T-cell (primary cell): ENCODE measurements at places on chromosomes 2 and 18.

- DNase-seq = no peak
These were observed 4.9 kb upstream of the PDCD1 start for GRCh38 chr2:241863536-241863954.

GRCh38 chr2:111622859-111623258, 261.1 kb downstream of the ANAPC1 start:
- DNase-seq = no peak

DNA sequence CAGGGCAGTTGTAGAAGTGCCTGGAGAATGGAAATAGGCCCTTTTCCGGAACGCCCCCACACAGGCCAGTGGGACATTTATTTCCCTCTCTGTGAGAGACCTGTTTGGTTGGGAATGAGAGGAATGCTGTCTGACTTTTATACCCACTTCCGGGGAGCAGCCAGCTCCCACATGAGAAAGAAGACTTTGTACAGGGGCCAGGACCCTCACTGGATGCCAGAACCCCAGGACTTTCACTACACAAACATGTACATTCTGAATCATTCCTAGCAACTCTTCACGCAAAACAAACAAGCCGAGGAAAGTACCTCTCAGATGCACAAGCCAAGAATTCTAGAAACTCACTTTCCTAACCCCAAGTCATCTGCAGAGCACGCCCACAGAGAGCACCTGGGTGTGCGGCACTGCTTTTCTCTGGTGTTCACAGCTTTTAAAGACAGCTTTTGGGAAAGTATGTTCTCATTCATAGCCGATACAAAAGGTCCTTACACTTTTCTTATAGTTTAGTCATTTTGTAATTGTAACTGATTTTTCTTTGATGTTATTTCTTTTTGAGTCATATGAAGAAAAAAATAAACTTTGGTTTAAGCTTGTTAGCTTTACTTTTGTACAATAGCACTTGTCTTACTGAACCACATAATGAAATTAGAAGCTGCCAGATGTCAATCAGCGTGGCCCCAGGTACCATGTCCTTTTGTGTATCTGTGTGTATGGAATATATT, 856.1 kb upstream of the ID2 start:
- no peak for DNase-seq

GRCh38 chr2:10331027-10331701, 28.5 kb downstream of the HPCAL1 start:
- DNase-seq = peak; percentile 59

DNA sequence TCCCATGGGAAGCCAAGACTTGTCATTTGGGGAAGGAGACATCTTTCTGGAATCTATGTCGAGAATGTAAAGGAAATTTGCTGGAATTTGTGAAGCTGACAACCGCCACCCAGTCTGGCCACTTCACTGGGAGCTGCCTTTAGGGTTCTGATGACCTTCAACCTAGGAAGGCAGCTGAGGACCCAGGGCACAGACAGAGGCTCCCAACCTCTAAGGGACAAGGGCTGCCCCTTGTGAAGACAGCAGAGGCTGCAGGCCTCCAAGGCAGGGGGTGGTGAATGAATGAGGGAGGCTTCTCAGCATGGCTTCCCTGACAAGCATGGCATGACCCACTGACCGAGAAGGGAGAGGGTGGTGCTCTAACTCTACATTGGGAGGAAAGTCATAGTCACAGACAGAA, 128.9 kb upstream of the ASB18 start:
- DNase-seq = no peak

GRCh38 chr2:96580771-96581170, 44.2 kb downstream of the ARID5A start:
- DNase-seq = no peak

DNA sequence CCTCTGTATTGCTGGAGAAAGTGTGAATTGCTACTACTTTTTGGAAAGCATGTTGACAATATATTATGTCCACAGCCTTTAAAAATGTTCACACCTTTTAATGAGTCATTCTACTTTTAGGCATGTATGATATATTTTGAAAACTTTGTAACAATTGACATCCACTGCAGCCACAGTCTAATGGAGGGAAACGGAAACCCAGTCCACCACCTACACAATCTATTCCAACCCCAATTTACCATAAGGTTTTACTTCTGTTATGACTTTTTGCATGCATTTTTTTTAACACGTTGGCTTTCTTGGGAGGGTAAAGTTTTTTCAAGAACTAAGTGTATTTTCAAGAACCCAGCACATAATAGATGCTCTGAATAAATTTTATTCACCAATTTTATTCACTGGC, 38.5 kb upstream of the ATP8B1 start:
- no peak for DNase-seq

DNA sequence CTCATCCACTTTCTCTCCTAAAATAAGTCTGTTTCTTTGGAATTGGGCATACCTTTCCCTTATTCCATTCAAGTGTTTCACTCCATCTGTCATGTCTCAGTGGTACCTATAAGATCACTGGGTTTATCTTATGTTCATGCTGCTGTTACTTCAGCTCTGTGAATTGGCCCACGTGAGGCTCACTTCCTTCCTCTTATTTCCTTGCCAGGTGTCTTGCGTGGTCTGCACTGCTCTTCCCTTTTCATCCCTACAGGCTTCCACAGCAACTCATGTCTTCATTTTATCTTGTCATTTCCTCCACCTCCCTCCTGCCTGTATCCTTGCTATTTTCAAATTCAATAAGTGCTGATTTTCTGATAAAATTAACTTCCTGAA, 159.1 kb upstream of the ALPP start:
- DNase-seq = no peak

GRCh38 chr18:55179835-55180234, 220.6 kb upstream of the CCDC68 start:
- no peak for DNase-seq

DNA sequence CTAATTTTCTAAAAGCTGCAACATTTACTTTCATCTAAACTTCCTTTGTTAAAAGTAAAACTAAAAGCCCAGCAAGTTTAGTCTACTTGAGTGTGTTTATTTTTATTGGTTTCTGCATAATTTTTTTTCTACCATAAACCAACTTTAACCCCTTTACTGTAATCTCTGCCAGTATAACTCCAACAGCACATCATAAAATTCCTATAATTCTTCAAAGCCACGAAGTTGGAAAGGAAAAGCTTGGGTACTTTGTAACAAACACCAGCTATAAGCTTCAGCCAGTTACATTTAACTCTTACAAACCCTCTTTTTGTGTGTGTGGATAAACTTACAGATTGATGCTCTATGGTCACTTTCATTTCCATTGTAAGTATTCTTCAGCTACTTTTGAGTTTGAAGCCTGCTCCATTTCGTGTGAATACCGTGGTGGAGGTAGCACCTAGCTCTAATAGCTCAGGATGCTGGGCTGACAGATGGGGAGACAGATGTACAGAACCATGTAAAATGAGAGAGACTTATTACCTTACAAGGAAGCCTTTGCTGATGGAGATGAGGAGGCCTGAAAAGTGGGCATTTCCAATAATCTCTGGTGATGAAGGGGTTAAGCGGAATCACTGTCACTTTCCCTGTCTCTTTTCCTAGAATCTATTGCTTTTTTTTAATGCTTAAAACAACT, 42.5 kb downstream of the ZEB2 start:
- no peak for DNase-seq

GRCh38 chr2:240997141-240997855, 1.1 kb upstream of the SNED1 start:
- no peak for DNase-seq

GRCh38 chr18:75544051-75544481, 116.6 kb upstream of the SMIM21 start:
- no peak for DNase-seq

- no peak for DNase-seq
These were observed 248.7 kb upstream of the PIK3C3 start for GRCh38 chr18:41706301-41706700.

DNA sequence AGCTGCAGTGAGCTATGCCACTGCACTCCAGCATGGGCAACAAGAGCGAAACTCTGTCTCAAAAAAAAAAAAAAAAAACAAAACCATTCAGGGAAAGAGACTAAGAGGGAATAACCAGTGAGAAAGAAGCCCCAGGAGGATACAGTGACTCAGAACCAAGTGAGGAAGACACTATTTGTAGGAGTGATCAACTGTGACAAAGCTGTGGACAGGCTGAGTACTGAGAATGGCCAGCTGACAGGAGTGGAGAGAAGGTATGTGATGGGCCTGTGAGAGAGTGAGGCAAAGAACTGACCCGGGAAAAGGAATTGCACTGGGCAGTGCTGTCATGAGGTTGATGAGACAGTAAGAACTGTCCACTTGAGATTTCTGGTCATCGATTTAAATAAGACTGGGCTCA, 6.7 kb upstream of the LCT start:
- no peak for DNase-seq

DNA sequence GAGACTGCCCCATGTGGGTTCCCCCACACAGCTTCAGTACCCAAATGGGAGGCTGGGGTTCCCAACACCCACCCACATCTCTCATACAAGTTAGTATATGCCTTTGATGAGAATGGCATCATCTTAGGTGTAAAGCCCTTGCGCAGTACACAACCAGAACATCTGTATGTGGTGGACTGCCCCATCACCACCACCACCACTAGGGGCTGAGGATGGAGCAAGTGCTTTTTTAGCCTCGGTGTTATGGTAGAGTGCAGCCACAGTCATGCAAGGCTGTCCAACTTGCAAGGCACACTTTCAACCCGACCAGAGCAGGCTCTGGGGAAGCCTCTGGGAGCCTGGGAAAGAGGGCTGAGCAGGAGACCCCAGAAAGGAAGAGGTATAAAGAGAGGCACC, 241.2 kb downstream of the TFCP2L1 start:
- DNase-seq = no peak

DNA sequence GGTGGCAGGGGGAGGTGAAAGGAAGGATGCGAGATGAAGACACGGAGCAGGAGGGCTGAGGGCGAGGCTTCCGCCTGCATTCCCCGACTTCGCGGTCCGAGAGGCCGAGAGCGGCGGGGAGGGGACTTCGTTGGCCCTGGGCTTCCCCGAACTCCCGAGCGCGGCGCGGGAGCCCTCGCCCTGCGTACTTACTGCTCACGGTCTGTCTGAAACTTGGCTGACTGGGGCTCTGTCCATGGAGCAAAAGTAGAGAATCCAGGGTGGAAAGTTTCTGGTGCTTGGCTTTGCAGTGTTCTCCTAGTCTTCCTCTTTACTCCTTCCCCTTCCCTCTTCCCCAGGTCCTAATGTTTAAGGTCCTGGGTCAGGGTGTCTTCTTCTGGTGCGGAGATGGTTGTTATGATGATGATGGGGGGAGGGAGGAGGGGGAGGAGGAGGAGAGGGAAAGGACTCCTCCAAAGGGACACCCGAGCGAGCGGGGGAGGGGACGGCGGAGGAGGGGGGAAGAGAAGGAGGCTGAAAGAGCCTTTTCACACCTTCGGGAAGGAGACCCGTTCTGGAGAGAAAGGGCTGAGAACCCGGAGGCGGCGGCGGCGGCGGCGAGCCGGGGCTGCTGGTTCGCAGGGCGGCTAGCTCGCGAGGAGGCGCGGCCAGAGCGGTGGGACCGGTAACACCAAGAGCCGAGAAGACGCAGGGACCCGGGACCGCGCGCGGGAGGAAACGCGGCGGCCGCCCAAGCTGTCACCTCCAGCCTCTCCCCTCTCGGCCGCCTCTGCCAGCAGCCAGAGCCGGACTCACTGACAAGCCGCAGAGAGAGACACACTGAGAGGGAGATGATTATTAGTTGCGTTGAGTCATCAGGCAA, at the start of gene SATB2:
SATB2 (minus strand) TSS at position 793 of the 862 bp plus-strand sequence. CDS start 1,902 bp downstream, outside the sequence.
- DNase-seq = no peak

- DNase-seq = no peak
These were observed 541.2 kb downstream of the NUP35 start for GRCh38 chr2:183665425-183665824.

GRCh38 chr2:237966250-237966564, 607 bp upstream of the UBE2F start:
- no peak for DNase-seq

GRCh38 chr2:164754157-164755093, 87.2 kb downstream of the COBLL1 start:
- no peak for DNase-seq

DNA sequence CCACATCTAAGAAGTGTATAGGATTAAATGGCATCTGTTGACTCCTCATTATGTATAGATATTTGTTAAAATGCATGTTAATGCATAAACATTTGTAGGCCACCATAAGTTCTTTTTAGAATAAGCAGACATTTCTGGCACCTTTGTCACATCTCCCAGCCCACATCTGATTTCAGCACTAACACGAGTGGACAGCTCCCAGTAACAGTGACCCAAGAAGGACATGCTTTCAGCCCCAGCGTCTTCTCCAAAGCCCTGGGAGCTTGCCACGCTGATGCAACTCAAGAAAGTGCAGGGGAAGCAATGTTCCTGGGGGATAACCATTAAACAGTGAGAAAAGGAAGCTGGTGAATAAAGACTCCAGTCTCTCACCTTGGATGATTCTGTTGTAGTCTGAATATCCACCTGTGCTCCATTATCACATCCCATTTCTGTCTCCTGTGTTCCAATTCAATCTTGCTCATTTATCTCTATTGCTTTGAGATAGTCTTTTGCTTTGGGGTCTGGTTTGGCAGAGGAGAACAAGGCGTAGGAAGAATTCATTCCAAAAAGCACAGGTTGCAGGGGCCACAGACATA, 182.6 kb upstream of the THSD7B start:
- no peak for DNase-seq

DNA sequence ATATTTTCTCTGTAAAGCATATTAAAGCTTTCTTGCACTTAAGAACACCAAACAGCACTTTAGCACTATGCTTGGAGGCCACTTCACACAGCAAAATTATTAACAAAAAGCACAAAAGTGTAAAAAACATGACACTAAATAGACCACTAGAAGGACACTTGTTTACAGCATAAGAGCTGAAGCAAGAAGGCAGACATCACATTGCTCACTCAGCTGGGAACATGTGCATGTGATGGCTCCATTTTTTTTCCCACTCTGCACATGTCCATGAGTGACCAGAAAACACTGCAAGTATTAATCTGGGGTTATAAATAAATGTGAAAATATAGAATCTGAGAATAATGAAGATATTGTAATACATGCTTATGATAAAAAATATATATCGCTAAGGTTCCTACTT, 103.1 kb upstream of the MAPRE2 start:
- DNase-seq = no peak

DNA sequence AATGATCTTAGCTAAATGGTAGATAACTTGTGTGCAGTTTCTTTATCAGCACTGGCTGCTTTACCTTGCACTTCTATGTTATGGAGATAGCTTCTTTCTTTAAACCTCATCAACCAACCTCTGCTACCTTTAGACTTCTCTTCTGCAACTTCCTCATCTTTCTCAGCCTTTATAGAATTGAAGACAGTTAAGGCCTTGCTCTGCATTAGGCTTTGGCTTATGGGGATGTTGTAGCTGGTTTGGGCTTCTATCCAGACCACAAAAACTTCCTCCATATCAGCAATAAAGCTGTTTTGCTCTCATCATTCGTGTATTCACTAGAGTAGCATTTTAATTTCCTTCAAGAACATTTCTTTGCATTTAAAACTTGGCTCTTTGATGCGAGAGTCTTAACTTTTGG, 123.7 kb downstream of the PIK3C3 start:
- no peak for DNase-seq

DNA sequence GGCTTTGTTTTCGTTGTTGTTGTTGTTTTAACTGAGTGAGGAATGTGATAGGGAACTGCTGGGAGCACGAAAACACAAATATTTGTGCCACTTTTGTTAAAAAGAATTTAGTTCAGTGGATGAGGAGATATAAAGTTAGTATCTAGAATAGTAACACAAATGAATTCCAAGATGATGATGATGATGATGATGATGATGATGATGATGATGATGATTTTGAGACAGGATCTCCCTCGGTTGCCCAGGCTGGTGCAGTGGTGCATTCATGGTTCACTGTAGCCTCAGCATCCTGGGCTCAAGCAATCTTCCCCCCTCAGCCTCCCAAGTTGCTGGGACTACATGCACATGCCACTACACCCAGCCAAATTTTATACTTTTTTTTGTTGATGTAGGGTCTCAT, 223.7 kb downstream of the DSEL start:
- no peak for DNase-seq
